T47D (cell line): ENCODE measurements at places on chromosomes 2 and 18.

DNA sequence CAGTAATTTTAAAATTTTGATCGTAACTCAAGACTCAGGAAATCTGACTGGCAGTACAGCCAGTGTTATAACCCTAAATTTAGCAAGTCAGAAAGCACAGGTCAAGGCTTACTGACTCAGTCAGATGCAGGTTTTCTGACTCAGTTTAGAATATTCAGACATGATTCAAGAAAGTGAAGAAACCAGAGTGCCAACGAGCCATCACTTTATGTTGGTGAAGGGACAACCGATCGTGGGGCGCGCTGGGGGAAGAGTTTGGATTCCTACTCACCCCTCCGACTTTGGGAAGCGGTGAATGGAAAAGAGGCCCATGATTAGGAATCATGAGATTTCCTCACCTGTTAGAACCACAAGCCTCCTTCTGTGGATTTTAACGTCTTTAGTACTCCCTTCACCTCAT is 998 bp downstream of the RNF149 start:
- DNase-seq, result no peak

GRCh38 chr2:48693066-48693465 is 62.5 kb downstream of the LHCGR start:
- DNase-seq, result no peak

DNA sequence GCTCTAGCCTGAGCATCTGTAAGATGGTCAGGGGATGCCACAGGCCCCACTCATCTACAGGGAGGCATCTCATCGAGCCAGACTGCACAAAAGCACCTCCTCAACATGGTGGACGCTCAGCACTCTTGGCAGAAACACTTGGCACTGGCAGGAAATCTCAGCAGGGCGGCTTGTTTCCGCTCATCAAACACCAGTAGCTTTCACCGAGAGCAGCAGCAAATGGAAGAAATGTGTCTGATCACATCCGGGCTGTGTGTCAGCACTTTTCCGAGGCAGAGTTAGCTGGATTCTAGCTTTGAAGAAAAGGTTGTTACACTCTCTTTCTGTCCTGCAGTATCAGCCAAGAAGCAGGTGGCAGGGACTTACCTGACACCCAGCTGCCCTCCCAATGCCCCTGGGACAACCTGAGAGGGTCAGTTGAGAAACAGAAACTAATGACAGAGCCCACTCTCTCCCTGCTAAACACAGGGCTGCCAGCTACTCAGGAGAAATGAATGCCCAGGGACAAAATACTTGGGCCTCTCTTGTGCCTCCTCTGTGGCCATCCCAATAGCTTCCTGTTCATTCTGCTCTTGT is 68.9 kb upstream of the FZD7 start:
- no peak for DNase-seq

GRCh38 chr18:1676387-1676786 is 771.7 kb downstream of the ADCYAP1 start:
- DNase-seq, result no peak

- no peak for DNase-seq
These were observed 49.0 kb downstream of the FAM168B start for GRCh38 chr2:131044075-131044756.

GRCh38 chr18:41873730-41874129 is 81.3 kb upstream of the PIK3C3 start:
- DNase-seq, result no peak

DNA sequence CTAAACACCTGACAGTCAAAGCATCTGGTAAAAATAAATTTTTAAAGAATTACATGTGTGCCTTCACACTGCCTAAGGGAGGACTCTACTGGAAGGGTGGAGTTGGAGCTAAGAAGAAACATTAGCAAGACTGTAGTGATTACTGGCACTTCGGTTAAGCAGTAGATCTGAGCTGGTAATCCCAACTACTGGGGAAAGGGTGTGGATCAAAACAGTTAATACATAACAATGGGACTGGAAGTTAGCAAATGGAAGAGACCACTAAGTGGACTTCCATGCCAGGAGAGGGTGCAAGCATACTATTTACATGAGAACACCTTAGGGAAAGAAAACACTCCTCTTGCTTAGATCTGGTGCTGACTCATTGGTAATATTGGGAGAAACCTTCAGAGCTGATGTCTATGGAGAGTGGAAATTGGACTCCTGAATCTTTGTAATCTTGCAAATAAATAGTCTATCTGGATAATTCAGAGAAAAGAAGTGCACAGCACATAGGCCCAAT is 519.6 kb upstream of the LINC00305 start:
- no peak for DNase-seq

- DNase-seq, result no peak
These were observed 193.1 kb downstream of the RIT2 start for GRCh38 chr18:42922363-42922762.

DNA sequence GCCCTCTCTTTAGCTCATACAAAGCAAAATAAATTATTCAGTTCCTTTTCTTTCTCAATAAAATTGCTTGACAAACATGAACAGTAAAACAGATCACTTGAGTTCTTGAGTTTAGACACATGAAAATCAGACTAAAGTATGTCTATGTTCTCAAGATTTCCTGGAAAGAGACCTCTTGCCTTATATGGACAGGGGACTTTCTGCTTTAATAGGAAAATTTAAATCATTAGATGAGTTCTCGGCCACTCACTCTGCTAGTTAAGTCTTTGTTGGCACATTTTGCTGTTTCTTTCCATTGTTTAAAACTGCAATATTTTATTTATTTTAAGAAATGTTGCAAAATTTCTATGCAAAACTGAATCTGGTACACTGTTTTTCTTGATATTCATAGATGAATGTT is 207.8 kb downstream of the RND3 start:
- no peak for DNase-seq

- peak; percentile 61 for DNase-seq
These were observed 1.7 kb upstream of the FOSL2 start for GRCh38 chr2:28390746-28391563.

DNA sequence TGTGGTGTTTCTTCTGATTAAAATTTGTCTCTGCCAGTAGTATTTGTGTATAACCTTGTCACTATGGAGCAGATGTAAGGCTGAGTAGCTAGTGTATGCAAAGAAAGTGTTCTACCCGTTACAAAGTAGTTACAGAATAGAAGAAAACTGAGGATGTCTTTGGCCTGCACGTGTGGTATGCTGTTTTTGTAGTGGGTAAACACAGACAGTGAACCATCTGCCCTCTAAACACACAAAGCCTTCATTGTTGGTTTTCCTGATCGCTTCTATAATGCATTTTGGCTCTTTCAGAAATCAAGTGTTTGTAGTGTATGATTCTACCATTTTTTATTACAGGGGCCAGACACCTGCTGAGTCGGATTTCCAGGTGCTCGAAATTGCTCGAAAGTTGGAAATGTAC is 61.5 kb downstream of the FARP2 start:
- DNase-seq, result no peak

GRCh38 chr2:33419581-33420200 is 56.8 kb upstream of the RASGRP3 start:
- DNase-seq, result no peak

DNA sequence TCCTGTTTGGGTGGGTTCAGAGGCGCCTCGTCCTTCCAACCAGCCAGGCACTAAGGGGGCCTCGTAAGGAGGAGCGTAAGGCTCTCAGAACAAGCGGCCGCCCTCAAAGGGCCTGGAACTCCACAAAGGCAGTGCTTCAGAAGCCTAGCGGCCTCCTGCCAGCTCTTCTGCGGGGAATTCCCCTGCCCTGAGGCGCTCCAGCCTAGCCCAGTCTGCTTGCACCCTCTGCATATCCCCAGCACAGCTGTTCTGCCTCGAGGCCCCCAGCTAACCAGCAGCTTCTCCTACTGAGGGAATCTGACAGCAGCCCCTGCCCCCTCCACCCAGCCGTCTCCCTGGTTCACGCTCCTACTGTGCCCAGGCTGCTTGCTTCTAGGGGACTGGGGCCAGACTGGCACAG is 265.9 kb downstream of the TFCP2L1 start:
- no peak for DNase-seq

GRCh38 chr2:866009-866680 is 84.5 kb upstream of the SNTG2 start:
- no peak for DNase-seq

GRCh38 chr2:74576863-74577229 is 22.3 kb downstream of the DOK1 start:
- peak; percentile 67 for DNase-seq

GRCh38 chr2:26399771-26400376 is 1.8 kb upstream of the DRC1 start:
- DNase-seq, result no peak

- peak; percentile 61 for DNase-seq
These were observed 499 bp downstream of the COBLL1 start for GRCh38 chr2:164840930-164841718.

- no peak for DNase-seq
These were observed 166.7 kb upstream of the EPAS1 start for GRCh38 chr2:46130511-46130910.

GRCh38 chr2:215363039-215363438 is 51.2 kb downstream of the ATIC start:
- DNase-seq, result no peak

DNA sequence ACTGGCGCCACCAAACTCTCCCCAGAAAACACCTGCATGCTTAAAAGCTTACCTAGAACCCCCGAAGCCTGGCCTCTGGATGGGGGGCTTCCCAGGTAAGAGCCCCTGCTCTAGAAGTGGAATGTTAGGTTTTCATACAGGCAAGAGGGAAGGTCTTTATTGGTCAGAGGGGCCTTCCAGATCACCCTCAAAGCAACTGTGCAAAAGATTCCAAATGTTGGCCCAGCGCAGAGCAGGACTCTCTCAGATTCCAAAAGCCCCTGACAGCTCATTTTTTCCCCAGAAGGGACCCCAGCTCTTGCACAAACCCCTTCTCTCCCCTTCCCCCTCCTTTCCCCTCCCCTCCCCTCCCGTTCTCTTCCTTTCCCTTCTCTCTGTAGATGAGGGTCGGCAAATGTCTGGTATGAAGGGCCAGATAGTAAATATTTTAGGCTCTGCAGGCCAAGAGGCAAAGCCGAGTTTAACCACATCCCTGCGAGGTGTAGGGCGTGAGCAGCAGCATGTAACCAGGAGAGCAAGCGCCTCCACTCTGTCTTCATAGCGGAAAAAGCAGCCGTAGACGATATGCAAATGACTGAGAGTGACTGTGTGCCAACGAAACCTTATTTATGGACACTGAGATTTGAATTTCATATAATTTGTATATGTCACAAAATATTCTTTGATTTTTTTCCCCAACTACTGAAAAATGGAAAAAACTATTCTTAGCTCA is 116.9 kb downstream of the SMAD7 start:
- DNase-seq, result no peak

GRCh38 chr2:169619946-169620345 is 35.8 kb downstream of the PPIG start:
- no peak for DNase-seq

- no peak for DNase-seq
These were observed 185.9 kb upstream of the CCDC150 start for GRCh38 chr2:196453613-196454047.

GRCh38 chr2:5391362-5391761 is 300.8 kb upstream of the SOX11 start:
- DNase-seq, result no peak

DNA sequence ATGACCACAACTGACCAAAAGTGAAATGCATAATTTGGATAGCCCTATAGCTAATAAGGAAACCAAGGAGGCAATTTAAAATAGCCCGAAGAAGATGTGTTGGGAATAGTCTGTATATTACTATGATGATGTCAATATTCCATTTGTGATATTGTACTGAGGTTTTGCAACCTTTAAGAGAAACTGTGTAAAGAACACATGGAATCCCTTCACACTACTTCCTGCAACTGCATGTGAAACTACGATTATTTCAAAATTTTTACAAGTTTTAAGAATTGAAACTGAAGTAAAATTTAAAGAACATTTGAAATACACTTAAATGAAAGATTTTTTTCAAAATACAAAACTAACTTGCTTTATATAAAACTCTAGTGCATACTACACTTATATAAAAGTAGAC is 504.3 kb upstream of the ID2 start:
- DNase-seq, result no peak
